ENCODE measurements at places on chromosomes 12 and 14. TPM values are rescaled to one million over a fixed set of nuclear protein-coding genes. Genes with fewer than 3 reads are reported as not detected.

DNA sequence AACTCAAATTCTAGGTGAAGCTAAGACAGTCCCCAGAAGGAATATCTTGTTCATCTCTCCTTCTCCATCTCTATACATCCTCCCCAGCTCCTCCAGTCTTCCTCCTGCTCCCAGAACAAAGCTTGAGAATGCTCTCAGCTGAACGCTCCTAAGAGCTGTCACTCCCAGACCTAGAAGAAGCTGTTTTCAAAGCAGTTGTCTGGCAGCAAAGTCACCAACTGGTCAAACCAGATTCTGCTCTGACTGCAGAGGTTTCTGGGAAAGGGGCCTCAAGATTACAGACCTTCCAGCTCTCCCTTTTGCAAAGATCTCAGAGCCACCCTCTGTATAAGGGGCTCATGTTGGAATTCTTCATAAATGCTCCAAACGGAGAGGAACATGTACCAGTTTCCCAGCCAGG is 9.6 kb upstream of the HSPB8 start:
- no peak for DNase-seq

DNA sequence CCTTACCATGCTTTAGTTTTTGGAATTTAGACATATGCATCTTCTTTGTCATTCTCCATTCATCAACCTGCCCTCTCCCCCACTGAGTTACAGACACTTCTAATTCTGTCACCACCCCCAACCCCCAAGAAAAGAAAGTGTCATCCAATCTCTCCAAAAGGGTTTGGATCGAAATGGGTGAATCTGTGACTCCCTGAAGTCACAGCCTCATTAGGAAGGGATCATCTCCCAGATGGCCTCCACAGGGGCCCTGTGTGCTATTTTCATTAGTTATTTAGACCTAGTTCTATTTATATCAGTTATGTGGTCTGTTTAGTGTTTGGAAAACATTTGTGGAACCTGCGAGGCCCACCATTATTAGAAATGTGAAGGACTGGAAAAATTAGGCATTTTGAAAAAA is 191.0 kb upstream of the ATP2B1 start:
- no peak for DNase-seq

- no peak for DNase-seq
Observed at GRCh38 chr14:60008042-60008441, 83.7 kb upstream of the PCNX4 start.

- no peak for DNase-seq
Observed at GRCh38 chr12:73833746-73834145, 703.9 kb upstream of the ATXN7L3B start.

DNA sequence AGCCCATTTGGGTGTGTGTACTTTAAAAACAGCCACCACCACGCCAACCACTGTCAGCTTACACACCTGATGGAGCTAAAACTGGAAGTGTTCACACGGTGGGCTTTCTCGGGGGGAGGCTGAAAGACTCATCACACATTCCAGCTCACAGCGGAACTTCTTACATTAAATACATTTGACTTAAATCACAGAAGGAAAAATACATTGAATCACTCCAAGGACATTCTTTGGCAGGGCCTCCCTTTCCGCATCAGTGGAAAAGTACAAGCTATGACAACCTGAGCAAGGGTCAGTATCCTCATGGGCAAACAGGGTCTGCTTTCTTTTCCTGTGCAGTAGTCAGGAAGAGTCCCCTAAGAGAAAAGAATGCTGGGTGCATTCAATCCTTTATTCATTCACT is 31.0 kb upstream of the TC2N start:
- no peak for DNase-seq

- no peak for DNase-seq
Observed at GRCh38 chr14:49581209-49582112, 4.7 kb downstream of the RPS29 start.

DNA sequence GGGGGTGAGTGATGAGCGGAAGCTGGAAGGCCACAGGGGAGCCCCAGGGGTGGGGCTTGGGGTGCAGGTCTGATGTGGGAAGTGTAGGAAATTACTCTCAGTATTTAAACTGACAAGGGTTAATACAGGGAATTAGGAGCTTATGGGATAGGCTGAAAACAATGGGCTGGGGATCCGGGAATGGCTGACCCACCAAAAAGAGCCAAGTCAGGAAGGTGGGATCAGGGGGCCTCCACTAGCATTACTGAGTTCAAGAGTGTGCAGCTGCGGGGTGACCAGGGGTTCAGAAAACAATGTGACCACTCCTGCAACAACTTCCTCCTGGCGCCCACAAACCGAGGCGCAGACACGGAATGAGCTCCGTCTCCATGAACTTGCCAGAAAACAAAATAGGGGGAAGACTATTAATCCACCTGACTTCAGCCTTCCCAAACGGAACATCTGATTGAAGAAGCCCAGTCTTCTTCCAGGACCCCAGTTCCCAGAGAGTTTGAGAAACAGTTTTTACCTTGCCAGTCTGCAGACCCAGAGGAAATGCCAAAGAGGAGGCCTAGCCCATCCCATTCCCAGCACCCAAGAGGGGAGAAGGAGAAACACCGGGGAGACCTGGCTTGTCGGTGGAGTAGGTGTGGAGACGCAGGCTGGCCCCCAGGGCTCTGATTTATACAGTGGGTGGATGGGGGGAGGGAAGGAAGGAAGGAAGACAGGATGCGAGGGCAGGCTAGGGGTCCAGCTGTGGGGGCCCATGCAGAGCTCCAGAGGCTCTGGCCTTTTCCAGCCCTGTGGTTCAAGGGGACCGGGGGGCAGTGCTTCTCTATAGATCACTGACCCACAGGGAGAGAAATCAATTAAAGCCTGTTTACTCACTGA is 16.5 kb upstream of the YY1 start:
- no peak for DNase-seq

- DNase-seq = no peak
Observed at GRCh38 chr14:89377544-89377943, 39.5 kb downstream of the FOXN3 start.

DNA sequence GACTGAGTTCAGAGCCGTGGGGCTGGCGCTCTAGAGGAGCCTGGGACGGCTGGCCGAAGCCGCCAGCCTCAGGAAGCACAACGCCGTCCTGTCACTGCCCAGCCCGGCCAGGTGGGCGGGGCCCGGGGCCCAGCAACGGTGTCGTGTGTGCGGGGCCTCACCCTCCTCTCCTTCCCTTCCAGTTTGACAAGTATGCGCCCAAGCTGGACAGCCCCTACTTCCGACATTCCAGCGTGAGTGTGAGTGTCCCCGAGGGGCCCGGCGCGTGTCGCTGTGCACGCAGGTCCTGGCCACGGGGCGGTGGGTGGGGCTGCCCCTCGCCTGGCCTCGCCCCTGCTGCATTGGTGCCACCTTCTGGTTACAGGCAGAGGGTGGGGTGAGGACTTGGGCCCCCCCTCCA is 38.3 kb downstream of the LRCOL1 start:
- no peak for DNase-seq

DNA sequence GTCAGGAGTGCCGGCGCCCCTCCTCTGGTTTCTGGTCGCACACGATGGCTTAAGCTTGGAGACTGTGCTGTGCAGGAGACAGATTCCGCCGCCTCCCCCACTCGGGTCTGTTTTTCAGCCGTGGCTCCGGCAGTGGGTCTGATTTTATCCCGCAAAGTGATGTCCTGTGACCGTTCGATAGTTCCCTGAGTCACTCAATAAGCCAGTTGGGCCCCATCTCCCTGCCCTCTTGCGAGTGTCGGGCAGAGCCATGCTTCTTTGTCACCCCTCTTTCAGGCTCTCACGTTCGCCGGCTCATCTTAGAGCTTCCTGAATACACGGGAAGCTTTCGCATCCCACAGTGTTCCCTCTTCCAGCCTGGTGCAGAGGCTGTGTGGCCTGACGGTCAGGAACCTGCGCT is 127.8 kb upstream of the RFLNA start:
- DNase-seq = no peak

DNA sequence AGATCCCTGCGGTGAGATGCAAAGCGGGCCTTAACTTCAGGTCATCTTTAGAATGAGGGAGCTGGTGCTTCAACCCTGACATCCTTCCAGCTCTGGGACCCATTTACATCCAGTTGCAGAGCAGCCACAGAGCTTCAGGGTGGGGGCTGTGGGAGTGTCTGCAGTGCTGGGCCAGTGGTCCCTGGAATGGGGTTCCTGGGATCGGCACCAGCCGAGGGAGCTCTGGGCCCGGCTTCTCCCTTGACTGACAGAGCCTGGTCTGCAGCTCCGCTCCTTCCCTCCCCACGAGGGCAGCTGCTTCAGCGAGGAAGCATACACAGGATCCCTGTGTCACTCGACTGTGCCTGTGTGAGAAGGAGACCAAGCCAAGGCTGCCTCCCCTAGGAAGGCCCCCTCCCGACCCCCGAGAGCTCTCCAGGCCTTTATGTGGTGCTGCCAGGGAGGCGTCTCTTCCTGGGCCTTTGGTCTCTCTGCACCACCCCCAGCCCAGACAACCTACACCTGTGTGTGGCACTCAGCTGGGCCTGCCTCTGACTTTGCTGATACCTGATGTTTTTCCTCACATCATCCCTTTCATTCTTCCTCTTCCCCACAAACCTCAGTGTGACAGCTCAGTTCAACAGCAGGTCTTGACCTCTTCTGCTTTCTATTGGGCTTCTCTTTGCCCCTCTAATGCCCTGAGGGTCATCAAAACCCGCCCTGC is 48.1 kb upstream of the RIN3 start:
- DNase-seq = no peak

DNA sequence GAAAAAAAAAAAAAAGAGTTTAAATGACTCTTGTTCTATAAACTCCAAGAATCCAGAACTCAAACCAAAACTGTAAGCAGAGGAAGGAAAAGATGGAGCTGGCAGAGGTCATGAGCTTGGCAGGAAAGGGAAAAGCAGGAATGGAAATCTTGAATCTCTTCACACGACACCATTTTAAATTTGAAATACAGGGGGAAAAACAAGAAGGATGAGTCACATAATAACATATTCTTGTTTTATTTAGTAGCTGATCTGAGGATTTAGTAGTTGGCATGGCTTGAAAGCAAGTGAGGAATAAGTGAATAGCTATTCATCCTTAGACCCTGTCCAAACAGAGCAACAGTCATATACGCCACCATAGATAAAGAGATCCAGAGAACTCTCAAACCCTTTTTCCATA is 35.0 kb downstream of the EPS8 start:
- no peak for DNase-seq

DNA sequence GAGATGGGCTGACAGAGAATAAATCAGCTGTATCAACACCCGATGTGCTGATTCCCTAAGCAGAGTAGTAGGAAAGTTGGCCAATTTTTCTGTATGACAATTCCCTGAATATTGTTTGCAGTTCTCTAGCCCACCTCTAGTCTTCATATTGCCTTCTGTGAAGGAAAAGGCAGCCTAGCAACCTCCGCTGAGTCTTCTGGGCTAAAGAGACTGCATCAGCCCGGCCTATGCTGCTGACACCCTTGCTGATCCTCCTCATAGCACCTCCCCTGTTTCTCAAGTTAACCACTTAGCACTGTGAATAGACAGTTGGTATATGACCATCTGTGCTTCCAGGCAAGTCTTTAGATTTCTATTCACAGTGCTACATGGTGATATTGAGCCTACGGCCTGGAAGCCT is 161.1 kb upstream of the EGLN3 start:
- DNase-seq = no peak

DNA sequence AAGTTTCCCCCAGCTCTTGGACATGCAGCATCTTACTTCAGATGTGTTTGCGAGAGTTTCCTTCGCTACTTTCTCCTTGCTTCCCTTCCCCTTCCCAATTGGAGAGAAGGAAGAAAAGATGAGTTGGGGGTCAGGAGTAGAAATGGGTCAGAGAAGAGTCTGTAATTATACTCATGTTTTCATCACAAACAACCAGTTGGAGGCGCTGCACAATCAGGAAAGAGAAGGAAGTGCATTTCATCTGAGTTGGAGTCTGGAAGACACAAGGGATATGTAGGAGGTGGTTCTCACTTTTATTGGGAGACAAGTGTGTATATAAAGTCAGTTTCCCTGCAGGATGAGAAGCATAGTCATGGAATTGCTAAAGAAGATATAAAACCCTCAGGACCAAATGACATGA is 31.3 kb upstream of the VSX2 start:
- DNase-seq = no peak

DNA sequence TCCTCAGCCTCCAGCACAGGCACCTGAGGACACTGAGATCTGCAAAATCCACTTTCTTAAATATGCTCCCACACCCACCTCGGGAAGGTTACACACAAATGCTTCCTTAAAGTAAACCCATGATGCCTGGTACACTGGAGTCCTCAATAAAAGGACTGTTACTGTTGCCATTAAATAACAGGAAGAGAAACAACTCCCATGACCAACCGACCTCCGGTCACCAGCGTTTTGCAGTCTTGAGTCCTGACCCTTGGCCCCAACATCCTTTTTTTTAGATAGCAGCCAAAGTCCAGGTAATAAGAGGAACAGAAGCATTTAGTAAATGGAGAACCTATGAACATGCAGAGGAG is 42.4 kb downstream of the ITPK1 start:
- no peak for DNase-seq

GRCh38 chr12:75482646-75483045 is 2.1 kb downstream of the GLIPR1 start:
- DNase-seq = no peak

DNA sequence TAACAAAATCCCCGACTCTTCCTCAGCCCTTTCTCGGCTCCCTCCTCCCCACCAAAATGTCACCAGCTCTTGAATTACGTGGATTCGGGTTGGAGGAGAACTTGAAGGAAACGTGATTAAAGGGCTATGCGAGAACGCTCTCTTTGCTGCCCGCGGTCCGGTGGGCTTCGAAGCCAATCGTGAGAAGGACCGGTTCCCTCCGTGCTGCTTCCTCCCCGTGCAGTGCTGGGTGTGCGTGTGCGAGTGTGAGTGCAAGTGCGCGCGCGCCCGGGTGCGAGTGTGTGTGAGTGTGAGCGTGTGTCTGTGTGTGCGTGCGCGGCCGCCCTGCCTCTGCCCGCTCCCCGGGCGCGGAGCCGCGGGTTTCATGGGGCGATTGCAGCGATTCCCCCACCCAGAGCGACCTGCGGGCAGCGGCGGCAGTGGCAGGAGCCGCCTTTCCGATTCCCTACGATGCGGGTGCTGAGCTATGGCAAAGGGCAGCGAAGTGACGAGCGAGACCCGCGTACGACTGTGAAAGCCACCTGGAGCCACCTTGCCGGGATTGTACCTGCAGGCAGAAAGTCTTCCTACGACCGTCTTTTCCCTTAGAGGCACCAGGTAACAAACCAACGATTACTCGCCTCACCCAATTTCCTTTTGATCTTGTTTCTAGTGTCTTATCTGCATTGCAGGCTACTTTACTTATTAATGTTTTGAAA is 1.4 kb downstream of the LRFN5 start:
- DNase-seq = no peak

GRCh38 chr14:50083467-50084337 is 32.7 kb downstream of the VCPKMT start:
- DNase-seq = no peak

The OVCH1 gene
- polyA plus RNA-seq = 0.44 TPM

The CIT gene
- 0.20 TPM for polyA plus RNA-seq

The TTC6 gene
- not detected for polyA plus RNA-seq

The TEAD4 gene
- polyA plus RNA-seq = 45.6 TPM

The NELL2 gene
- polyA plus RNA-seq = not detected

The FAM181A gene
- not detected for polyA plus RNA-seq

The DICER1 gene
- polyA plus RNA-seq = 4.9 TPM

The SLCO1B1 gene
- polyA plus RNA-seq = not detected

The GRIN2B gene
- polyA plus RNA-seq = 0.01 TPM

The IL26 gene
- polyA plus RNA-seq = not detected

The TAS2R42 gene
- not detected for polyA plus RNA-seq

The FIGNL2 gene
- 0.22 TPM for polyA plus RNA-seq

The RPS6KL1 gene
- polyA plus RNA-seq = 10.3 TPM
